ENCODE measurements at places on chromosomes 4 and X.
A peak's percentile ranks its signal among the peaks of the same experiment; 100 is the strongest.

DNA sequence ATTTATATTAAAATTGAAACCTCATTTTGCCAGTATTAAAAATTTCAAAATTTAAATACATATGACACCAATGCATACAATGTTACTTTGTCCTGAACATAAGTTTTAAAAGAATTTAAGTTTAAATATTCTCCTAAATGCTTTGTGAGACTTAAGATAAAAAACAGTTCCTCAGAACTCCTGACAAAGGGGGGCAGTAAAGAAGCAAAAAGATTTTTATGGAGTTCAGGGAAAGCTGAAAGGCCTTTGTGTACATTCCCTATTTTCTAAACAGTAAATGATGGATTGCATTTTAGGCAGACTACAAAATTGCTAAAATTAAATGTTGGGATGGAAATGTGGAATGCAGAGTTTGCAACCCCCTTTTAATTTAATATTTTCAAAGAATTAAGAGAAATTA lies 81.7 kb downstream of the SNCA start:
- no peak for DNase-seq

DNA sequence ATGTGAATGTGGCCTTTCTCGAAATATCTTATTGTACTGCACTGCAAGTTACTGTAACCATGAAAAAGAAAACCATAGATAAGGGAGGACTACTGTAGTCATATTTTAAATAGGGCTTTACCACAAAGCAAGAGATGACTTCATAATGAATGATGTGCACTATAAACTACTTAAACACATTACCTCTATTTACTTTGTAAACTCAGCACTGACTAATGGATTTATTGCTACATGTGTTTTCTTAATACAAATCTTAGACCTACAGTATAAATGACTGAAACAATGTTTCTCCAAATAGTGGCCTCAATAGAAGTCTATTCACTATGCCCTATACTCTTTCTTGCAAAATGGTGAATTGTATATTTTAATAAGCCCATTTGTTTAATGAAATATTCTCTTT lies 61.1 kb downstream of the HDX start:
- DNase-seq = no peak

- peak; percentile 75 for DNase-seq
Measured at GRCh38 chrX:118495061-118495921, at the start of gene DOCK11. DOCK11 (plus strand) TSS chrX:118495815; CDS start chrX:118495972, 157 bp downstream.

DNA sequence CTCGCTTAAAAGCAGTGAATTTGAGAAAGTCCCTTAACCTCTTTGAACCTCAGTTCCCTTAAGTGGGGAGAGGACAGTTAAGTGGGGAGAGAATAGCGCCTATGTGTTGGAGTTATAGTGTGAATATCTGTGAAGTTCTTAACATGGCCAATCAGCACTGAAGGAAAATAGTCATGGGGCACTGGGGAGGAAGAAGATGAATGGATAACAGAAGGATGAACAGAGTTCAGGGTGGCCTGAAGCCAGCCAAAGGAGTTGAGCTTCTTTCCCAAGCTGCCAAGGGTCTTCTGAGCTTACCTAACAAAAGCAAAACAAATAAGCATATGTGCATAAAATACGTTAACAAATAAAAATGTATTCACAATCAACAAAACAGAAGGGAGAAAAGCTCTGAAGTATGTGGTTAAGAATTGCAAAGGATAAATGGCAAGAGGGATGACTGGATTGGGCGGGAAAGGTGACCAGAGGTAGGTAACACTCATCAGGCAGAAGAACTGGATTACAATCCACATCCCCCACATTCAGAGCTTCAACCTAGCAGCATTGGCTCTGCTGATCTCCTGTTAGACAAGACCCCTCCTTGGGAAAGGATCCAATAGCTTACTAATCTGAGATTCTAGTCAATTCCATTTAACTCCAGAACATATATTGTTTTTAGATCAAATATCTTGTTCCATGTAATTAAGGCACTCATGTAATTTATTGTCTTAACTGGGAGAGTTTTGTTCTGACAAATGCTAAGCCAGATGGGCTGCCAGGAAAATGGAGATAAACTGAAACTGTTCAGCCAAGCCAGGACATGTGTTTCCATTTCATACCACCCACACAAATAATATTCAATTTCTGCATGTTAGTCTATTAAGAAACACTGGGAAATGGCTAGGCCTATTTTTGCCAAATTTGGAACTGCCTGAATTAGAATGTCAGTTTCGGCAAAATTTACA lies 221.2 kb downstream of the LDB2 start:
- DNase-seq = no peak

DNA sequence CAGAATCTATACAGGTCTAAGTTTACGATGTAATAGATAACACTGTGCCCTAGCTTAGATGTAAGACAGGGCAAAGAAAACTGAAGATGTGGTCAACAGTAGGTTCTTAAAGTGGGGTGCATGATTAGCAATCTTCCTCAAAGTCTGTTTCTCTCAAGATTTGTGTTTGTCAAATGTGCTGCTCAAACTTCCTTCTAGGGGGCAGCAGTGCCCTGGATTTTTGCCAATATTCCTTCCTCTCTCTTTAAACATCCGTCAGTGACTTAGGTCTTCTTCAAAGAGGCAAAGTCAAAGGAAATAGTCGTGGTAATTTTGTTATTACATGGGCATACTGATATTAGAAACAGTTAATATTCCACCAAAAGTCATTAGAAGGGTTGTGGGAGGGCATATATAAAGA lies 4.2 kb upstream of the PDHA2 start:
- no peak for DNase-seq

- no peak for DNase-seq
Measured at GRCh38 chr4:184282895-184283654, 65.4 kb upstream of the ENPP6 start.

DNA sequence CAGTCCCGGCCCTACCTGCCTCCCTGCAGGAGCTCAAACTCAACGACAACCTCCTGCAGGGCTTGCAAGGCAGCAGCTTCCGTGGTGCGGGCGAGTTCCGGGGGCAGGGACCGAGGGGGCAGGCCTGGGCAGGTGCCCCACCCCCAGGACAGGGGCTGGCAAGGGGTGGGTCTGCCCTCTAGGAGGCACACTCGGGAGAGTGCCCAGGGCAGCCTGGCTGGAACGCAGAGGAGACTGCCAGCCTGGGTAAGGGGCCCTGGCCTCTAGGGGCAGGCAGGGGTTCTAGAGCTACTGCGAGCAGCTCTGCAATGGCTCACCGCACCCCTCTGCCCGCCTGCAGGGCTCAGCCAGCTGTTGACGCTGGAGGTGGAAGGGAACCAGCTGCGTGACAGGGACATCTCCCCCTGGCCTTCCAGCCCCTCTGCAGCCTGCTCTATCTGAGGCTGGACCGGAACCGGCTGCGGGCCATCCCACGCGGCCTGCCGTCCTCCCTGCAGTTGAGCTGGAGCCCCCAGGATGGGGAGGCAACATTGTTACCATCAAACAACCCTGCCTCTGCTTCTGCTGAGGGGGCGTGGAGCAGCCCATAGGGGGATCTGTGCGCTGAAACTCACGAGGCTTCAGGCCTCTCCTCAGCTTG lies 12.1 kb upstream of the HAUS7 start:
- no peak for DNase-seq

DNA sequence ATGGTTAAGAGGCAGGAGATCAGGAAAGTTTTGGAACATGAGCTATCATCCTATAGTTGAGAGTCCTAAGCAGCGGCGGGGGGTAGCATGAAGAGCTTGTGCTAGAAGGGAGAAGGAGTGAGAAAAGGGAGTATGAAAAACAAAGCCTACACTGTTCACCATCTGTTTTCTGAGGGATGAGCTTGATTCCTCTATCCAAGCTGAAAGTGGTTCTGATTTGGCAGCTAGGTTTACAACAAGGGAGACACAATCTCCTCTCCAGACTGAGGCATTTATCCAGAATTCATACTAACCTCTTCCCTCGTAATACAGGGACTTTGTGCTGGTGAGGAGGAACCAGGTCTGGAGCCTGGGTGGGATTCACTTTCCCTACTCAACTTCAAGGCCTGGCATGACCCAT lies 23.5 kb downstream of the TSC22D3 start:
- DNase-seq = no peak

- no peak for DNase-seq
Measured at GRCh38 chr4:7121866-7122653, 54.2 kb upstream of the GRPEL1 start.

GRCh38 chr4:1446502-1447386 lies 40.5 kb upstream of the NKX1-1 start:
- no peak for DNase-seq

- no peak for DNase-seq
Measured at GRCh38 chr4:102569200-102569599, 68.0 kb downstream of the NFKB1 start.

GRCh38 chr4:118158763-118159375 lies 124.6 kb downstream of the NDST3 start:
- DNase-seq = no peak

- no peak for DNase-seq
Measured at GRCh38 chr4:124104101-124104500, 608.4 kb downstream of the ANKRD50 start.

- no peak for DNase-seq
Measured at GRCh38 chr4:98639108-98639507, 19.3 kb downstream of the TSPAN5 start.

GRCh38 chr4:15001248-15001868 lies 923 bp upstream of the CPEB2 start:
- no peak for DNase-seq

GRCh38 chr4:171924746-171925376 lies 111.7 kb downstream of the GALNTL6 start:
- no peak for DNase-seq

GRCh38 chr4:8846826-8847225 lies 24.8 kb downstream of the HMX1 start:
- no peak for DNase-seq

DNA sequence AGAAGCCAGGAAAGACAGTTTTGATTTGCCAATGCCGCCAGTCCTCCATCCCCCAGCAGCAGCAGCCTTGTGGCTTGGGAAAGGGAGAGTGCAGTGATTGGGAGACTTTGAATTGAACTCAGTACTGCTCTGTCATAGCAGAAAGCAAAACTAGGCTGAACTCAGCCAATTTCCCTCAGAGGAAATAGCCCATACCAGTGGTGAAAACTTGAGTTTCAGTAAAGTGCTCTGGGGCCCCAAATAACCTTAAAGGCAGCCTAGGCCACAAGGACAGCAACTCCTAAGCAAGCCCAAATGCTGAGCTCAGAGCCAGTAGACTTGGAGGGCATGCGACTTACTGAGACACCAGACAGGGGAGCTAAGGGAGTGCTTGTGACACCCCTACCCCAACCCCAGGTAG lies 2.0 kb upstream of the PROM1 start:
- DNase-seq = no peak

DNA sequence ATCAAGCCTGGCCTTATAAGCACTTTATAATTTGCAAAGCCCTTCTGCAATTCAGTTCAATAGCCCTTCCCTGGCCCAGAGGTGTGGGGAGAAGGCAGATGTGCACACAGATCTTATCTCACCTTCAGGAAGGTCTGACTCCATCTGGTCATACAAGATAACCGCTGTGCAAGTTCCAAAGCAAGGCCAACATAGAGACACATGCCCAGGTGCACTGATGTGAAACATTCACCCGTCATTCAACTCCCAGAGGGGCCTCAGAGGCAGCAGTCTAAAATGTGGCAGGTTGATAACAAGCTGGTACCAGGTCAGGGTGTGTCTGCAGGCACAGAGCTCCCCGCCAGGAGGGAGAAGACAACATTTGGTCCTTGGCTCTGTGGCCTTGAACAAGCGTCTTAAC lies 10.9 kb upstream of the WFS1 start:
- DNase-seq = no peak

DNA sequence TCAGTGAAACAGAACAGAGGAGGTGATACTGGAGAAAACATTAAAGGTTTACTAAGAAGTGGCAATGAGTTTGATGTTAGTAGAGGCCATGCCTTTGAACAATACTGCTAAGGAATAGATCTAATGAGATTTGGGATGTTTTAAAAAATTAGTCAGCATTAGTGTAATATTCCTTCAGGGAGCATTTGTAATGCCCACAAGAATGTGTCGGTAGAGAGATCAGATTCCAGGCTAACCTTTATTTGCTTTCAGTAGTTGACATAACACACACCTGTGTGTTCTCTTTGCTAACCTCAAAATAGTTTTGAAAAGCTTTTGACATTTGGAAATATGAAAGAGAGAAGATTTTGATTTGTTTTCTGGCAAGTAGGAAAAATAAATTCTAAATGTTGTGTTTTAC lies 328.8 kb downstream of the BMPR1B start:
- no peak for DNase-seq

GRCh38 chrX:82218361-82218760 lies 1016.5 kb downstream of the SH3BGRL start:
- no peak for DNase-seq

- no peak for DNase-seq
Measured at GRCh38 chr4:51842167-51842553, 793 bp upstream of the DCUN1D4 start.

- DNase-seq = no peak
Measured at GRCh38 chr4:16072168-16072567, 11.7 kb downstream of the PROM1 start.

GRCh38 chrX:48493890-48494364 lies 14.9 kb upstream of the PORCN start:
- DNase-seq = no peak

DNA sequence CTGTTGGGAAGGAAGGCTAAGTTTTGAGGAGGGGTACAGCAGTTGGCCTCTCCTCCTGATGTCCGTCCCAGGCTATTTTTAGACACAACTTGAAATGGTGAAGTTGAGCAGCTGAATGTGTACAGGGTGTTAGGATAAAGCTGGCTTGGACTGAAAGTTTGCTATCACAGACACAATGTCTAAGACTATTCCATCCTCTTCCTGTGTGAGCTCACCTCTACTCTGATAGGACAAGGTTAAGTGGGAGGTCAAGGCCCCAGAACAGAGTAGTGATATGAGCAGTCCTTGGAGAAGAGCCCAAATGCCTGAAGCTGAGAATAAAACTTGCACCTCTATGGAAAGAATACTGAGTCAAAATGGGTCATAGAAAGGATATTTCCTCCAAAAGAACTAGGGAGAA lies 4.1 kb downstream of the ATP1B4 start:
- no peak for DNase-seq

DNA sequence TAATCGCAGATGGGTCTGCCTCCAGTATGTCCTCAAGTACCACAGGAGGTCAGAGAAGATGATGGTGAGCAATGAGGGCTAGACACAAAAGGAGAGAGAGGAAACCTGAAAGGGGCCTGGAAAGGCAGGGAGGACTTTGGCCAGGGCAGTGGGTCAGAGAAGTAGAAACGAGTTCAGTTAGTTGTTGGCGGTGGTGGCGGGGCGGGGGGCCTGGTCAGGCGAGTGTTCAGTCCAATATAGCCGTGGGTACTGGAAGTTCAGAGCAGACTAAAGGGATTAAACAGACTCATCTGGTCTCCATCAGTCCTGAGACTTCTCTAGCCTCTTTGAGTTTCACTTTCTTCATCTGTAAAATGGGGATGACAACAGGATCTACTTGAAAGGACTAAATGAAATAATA lies 90.8 kb downstream of the TSPAN5 start:
- DNase-seq = no peak

DNA sequence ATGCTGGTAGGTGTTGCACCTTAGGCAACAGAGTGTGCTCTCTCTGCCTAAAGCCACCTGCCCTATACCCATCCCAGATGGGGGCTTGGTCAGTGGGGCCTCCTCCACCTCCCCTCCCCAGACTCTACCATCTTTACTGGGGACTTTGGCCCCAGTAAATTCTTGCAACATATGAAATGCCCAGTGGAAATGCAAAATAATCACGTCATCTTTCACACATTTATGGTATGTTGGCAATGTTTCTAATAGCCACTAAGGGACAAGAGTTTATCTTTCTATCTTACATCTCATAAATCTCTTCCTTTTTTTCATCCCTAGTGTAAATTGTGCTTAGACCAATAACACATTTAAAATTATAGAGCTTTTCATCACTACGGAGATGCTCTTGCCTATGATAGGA lies 103.0 kb upstream of the MAML3 start:
- DNase-seq = no peak

All from T-helper 17 cell (primary cell).